ENCODE measurements at places on chromosomes 4 and X.

GRCh38 chr4:174628191-174628590 lies 105.9 kb upstream of the HPGD start:
- no peak for DNase-seq

- no peak for DNase-seq
Observed at GRCh38 chrX:115452251-115452650, 108.7 kb upstream of the PLS3 start.

DNA sequence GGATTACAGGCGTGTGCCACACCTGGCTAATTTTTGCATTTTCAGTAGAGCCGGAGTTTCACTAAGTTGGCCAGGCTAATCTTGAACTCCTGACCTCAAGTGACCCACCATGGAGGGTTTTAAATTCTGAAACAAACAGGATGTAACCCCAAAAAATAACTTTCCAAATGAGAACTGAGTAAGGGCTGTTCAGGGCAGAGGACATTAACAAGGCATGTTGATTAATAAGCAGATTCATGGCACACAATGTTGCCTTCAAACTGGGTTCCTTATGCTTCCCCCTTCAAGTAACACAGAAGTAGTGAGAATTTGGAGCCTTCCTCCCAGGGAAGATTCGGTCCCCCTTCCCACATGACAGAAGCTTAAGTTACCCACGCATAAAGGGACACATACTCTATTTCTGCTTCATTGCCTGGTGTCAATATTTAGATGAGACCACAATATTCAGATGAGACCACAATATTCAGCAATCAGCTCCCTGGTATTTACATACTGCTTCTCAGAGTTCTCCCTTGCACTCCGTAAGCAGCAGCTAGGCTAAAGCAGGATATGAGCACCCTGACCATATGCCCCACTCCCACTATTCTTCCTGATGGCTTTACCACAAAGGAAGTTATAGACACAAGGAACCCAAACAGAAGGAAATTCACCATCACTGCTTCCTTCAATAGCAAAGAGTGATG lies 21.4 kb downstream of the GRSF1 start:
- DNase-seq = no peak

DNA sequence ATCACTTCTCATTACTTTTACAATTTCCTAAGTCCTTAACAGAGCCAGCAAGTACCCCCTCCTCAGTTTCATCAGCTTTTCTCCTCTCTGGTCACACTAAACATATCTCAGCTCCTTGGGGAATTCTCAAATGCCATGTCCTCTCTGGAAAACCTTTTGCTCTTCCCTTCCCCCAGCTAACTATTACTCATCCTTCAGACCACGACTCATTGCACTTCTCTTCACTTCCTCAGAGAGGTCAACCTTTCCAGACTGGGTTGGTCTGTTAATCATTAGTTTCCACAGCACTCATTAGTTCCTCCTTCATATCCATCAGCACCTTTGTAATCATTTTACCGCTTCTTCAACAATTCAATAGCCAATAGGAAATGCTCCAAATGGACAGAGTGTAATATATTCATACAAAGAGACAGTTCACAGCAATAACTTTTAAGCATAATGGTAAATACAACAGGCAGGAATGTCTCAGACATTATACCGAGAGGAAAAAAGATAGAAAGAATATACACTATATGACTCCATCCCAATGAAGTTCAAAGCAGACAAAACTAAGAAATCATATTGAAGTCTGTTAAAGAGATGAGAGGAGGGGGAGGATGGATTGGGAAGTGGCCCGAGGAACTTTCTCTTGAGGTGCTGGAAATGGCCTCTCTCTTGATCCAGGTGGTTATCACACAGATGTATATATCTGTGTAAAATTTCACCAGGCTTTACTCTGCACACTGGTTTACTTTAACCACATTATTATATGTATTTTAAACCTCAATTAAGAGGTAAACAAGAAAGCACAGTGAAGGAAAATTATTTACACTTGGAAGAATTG lies 39.6 kb downstream of the DDX60L start:
- DNase-seq = no peak

- no peak for DNase-seq
Observed at GRCh38 chrX:11264925-11265324, 28.3 kb upstream of the AMELX start.

DNA sequence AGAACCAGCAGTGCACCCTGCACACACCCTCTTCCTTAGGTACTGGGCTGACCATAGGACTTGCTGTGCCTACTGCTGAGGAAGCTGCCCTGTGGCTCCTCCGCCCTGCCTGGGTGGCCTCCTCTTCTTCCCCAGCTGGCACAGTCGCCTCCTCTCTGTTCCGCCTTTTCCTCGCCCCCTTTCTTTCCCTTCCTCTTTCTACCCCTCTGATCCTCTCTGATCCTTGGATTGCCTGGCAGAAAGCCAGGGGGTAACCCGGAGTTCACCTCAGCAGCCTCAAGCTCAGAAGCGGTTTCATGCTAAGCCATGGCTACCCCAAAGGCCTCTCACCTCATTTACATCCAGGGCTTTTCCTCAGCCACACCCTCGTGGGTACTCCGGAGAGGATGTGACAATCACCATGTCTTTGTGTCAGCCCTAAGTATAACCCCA lies 136.2 kb downstream of the SMIM20 start:
- DNase-seq = peak; percentile 49

DNA sequence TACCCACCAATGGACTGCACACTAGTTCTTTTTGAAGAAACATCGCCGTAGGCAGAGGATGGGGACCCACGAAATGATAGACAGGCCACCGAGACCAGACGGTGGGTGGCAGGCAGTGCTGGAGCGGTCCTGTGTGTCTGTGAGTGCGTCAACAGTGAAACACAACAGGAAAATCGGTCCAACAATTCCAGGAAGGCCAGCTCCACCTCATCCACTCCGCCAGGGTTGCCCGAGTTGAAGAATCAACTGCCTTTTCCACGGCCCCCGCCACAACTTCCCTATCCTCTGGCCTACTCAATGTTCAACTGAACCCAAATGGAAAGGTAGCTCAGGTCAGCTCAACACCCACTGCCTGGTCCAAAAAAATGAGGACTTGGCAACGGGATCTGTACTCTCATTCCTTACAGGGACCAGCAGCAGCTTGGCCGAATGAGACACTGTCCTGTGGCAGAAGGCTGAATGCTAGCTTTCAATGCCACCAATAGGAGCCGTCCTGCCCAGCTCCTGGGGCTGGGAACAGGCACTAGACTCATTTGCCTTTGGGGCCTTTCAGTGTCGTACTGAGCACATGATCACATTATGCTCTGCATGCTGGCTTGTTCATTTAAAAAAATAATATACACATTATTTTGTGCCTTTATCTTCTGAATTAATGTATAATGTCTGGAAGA lies 43.5 kb downstream of the MID1 start:
- DNase-seq = no peak

DNA sequence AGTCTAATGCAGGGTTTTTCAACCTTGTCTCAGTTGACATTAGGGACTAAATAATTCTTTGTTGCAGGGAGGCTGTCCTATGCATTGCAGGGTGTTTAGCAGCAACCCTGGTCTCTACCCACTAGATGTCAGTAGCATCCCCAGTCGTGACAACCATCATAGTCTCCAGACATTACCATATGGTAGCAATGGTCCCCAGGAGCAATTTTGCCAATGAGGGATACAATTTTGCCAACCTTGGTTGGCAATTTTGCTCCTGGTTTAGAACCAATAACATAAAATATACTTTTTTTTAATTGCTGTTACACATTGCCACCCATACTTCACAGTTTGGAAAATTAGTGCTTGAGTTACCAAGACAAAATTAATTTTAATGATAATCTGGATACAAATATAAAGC lies 6.0 kb downstream of the EREG start:
- no peak for DNase-seq

DNA sequence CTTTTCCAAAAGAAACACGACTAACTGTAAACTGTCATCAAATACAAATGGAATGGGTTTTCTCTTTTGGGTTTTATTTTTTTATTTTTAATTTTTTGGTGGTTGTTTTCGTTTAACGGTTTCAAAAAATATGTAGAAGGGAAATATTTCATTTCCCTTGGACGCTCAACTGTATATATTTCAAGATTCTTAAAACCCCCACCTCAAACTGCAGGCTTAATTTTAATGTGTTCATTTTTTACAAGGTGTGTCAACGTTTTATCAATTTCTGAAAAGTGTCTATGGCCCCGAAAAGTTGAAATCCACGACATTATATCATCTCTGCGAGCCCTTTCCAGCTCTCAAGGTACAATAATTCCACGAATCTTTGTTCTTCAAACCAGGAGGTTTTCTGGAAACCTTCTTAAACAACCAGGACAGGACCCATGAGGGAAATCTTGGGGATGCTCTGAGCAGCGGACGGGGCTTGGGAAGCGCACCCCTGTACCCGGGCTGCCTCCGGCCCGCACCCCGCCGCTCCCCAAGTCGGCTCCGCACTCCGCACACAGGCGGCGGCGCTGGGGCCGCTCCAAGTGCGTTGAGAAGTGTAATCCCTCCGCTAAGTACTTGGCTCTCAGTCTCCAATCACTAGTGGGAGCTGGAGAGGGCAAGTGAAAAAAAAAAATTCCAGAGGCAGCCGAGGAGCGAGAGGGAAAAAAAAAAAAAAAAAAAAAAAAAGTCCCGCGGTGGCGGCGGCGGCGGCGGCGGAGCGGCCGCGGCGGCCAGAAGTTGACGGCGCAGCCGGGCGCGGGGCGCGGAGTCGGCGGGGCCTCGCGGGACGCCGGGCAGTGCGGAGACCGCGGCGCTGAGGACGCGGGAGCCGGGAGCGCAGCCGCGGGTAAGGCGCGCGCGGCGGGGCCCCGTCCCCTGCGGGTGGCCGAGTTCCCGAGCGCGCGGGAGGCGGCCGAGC lies at the start of gene BMPR1B:
TSS of gene BMPR1B (plus strand) at position 764 of the 949 bp plus-strand sequence. CDS start 346,470 bp downstream, outside the sequence.
- DNase-seq = no peak

DNA sequence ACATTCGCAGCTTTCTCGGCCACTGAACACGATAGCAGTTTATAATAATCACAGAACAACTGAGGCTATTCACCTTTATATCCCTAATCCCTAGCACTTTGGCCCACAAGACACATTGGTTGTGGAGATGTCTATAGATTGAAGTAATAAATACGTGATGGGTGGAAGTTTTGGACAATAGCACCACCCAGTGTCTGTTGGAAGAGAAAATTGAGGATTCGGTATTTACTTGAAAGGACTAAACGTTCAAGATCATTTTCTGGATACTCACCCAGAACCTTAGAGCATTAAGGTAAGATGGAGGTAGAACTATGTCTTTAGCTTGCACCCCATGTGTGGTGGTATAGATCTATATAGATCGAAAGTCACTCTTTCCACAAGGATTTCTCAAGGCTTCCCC lies 787 bp upstream of the TMSB15A start:
- DNase-seq = no peak

DNA sequence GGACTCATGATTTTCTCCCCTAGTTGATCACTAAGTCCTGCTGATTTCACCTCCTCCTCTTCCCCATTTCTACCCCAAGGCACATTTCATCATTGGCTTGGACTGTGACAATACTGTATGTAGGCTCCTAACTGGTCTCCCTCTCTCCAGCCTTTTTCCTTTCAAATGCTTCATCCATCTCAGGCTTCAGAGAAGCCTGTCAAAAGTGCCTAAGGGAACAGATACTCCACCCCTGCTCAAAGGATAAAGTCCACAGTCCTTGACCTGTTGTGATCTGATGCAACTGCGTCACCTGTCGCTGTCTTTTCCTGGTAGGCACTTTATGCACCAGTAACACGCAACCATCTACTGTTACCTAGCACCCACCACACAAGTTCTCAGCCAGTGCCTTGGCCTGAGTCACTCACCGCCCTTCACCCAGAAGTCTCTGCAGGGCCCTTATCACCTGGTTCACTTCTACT lies 12.8 kb downstream of the SCARB2 start:
- no peak for DNase-seq

DNA sequence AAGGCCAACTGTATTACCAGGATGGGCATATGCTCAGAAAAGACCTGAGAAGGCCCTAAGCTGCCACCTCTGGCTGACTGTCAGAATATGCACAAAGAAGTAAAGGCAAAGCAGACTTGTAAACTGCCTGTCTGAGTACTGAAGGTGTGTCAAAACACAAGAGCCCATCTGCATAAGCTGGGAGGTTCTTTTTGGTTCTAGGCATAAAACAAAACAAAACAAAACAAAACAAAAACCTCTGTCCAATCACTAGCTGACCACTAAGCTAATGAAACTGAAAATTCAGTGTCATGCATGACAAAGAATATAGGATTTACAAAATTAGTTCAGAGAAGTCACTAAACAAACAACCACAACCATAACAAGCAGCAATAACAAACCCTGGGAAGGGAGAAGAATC lies 20.6 kb downstream of the SH3D19 start:
- DNase-seq = no peak

DNA sequence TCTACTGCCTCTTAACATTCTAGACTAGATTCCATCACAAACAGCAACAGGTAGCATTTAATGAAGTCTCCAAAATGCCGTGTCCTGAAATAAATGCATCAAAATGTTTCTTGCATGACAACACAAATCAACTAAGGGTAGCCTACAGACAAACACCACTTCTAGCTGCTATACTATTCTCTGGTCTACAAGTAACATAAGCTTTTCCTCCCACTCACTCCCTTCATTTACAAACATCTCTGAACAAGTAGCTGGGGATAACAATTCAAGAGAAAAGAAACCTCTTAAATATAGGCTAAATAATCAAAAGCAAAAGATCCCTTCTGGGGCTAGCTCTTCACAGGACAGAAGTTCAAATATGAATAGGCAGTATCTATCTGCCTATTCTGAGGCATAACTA lies 20.8 kb downstream of the PPP3CA start:
- DNase-seq = no peak

DNA sequence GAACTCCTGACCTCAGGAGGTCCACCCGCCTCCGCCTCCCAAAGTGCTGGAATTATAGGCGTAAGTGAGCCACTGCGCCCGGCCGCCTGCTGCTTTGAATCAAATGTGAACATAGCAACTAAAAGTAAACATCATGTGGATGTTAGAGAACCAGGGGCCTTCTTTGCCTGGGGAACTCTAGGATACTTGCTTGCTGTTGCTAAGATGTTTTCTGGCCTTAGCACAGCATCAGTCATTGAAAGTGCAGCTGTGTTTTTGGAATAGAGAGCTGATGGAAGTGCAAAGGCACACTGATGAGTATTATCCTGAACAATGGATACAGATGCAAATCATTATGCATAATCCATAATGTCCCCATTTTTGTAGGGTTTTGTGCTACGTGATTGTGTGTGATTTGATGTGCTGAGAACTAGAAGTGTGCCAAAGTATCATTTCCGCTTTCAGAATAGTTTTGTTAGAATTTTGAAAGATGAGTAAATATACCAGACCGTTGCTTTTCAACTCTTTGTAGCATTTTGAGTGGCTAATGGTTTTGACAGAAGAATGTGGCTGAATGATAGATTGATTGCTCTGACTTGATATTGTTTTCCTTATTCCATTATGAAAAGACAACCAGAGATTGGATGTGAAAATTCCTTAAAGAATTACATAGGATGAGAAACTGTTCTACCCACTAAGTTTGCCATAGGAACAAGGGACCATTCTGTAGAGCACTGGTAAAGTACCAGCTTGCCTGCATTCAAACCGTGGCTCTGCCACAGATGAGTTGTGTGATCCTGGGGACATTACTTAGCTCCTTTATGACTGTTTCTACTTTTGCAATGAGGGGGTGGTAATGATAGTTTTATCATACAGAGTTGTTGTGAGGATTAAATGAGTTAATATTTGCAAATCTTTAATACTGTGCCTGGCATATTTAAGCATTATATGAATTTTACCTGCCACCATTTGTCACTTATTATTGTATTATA lies 74.7 kb downstream of the REPS2 start:
- no peak for DNase-seq
